ENCODE measurements at places on chromosomes 7 and 10.

DNA sequence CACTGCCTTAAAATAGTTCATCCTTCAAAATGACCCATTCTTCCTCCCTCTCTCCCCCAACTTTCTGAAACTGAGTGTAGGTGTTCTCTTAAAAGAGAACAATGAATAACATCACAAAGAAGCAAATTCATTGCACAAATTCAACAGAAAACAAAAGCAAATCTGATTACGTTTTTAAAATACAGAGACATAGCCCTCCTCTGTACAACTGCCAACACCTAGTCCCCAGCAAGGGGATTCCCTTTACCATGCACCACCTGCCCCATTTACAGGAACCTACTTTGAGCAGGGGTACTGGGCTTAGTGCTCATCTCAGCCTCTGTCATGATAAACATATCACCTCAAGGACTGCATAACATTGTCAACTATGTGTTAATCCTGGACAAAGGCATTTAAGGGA lies 302.8 kb upstream of the AOAH start:
- no peak for DNase-seq

DNA sequence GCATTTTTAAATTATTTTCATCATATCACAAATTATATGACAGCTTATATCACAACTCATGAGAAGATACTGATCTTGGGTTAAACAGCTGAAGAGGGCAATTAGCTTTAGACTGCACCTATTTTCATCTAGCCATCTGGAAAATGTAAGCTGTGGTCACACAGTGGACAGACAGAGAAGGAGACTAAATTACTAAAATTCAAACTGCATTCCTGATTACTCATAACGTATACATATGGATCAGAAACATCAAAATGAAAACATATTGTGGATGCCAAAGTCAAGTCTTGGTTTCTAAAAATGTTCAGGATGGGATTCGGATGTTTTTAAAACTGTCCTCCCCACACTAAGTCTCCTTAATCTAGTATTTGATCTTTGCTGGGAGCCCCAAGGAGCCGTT lies 6.6 kb downstream of the BBIP1 start:
- DNase-seq = no peak

GRCh38 chr10:78688901-78689583 lies 379.7 kb upstream of the ZMIZ1 start:
- no peak for DNase-seq

DNA sequence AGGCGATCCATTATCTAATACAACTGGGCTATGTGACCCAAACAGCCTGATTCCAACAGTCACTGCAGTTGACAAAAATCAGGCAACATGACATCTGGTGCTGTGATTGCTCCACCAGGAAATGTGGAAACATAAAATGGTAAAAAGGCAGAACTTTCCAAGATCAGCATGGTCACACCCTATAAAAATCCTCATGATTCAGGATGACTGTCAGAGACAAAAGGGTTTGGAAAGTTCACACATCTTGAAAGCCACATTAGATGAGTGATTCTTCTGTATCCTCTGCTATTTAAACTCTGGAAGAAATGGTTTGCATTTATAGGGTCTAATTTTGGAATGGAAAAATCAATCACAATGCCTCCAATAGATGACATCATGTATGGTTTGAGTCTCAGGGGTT lies 662.6 kb upstream of the IGFBP3 start:
- no peak for DNase-seq

- DNase-seq = no peak
Measured at GRCh38 chr7:83366629-83367028, 203.9 kb upstream of the PCLO start.

DNA sequence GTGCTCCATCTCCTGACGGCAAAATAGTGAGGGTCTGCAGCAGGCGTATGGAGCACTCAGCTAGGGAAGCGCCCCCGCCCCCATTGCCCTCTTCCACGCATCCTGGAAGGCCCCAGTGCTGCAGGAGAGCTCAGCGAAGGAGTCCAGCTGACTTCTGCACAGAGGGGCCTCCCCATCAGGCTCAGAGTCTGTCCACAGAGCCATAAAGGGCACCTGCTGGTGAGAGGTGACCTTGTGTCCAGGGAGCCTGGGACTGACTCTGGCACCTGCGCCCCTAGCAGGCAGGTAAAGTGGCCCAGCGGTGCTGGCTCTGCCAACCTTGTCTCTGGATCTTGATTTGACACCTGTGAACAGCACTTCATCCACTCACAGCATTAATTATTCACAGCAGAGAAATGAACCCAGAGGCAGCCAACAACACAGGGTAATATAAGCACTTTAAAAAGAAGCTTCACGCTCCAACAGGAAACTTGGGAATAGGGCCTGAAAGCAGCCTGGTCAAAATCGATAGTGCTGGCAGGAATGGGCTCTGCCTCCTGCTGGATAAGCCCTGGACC lies 59.6 kb downstream of the VOPP1 start:
- no peak for DNase-seq

- DNase-seq = no peak
Measured at GRCh38 chr10:1572519-1573333, 164.6 kb downstream of the ADARB2 start.

GRCh38 chr7:143405173-143406001 lies 3.3 kb downstream of the EPHA1 start:
- no peak for DNase-seq

DNA sequence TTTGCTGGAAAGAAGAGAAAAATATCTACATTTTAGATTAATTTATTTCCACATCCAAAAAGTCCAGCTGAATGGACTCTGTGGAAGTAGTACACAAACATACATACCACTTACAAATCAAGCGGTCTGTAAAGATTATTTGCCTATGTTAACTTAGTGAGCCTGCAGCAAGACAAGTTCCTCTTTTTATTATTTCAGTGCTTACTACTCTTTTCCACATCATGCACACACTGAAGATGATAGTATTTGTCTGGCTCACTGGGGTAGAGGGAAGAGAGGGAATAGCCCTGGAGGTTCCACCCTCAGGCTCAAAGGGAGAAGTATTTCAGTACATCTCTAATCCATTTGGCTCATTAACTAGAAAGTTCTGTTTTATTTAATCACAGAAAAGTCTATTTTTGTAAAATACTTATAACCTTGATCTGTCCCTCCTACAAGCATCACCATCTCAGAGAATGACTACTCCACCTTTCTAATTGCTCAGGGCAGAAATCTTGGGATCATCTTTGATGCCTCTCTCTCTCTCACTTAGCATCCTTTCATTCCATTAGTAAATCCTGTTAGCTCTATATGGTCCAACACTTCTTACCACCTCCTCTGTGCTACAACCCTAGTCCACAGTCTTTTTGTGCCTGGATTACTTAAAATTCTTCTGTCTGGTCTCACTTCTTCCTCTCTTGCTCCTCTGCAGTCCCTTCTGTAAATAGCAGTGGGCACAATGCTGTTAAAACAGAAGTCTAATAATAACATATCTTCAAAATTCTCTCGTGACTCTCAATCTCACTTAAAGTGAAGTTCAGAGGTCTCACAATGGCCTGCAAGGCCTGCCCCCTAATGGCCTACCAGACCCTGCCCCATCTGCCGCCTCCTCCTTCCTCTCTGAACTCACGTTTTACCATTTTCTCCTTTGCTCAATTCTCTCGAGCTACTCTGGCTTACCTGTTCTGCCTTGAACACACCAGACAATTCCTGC lies 64.3 kb upstream of the CCDC6 start:
- no peak for DNase-seq

GRCh38 chr7:149293946-149294633 lies 32.1 kb downstream of the ZNF783 start:
- DNase-seq = no peak

DNA sequence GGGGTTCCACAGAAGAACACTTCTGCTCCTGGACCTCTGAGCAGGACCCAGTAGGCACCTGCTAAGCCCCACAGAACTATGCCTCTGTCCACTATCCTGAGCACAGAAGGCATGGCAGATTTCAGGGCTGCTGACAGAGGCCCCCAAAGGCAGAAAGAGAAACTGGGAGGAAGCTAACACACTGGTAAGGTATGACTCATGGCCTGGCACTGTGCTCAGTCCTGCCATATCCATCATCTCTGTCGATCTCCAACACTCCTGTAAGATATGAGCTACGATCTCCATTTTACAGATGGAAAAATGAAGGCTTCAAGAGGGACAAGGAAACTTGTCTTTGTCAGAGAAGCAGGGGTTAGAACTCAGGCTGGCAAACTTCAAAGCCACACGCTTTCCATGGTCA lies 62.2 kb downstream of the GRID1 start:
- no peak for DNase-seq

- DNase-seq = no peak
Measured at GRCh38 chr7:105693576-105693975, 112.3 kb upstream of the EFCAB10 start.

DNA sequence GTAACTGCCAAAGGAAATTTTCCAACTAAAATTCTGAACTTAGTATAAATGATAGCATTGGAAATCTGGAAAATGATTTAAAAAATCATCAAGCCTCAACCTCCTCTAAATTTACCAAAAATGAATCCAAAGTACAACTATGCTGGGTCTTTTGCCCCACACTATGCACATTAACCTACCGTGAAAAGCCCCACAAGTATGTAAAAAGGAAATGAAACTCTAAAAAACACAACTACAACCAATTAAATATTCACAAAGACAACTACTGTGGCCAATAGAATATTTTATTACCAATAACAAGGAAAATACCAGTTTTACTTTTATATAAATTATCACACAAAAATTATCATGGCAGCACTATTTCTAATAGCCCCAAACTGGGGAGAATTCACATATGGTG lies 19.3 kb downstream of the EIF3A start:
- DNase-seq = no peak

GRCh38 chr10:107164992-107165391 lies 486 bp upstream of the SORCS1 start:
- DNase-seq = no peak

- DNase-seq = no peak
Measured at GRCh38 chr10:1308173-1308961, 252.2 kb downstream of the WDR37 start.

GRCh38 chr10:98295401-98295811 lies 27.4 kb upstream of the LOXL4 start:
- peak; percentile 70 for DNase-seq

DNA sequence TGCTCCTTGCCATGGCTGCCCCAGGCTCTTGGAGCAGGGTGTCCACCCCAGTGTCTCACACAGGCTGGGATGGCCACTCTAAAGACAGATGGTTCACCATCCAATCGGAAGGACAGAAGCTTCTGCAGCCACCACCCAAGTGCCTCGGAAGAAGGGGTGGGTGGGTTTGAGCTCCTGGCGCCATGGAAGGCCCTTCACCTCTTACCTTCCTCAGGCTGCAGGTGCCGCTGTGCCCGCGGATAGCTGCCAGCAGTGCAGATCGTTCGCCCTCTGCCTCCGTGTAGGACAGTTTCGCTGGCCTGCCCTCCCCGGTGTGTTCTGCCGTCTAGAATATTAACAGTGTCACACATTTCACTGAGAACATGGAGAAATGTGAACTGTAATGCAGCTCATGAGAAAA lies 243.6 kb upstream of the GRB10 start:
- DNase-seq = no peak

DNA sequence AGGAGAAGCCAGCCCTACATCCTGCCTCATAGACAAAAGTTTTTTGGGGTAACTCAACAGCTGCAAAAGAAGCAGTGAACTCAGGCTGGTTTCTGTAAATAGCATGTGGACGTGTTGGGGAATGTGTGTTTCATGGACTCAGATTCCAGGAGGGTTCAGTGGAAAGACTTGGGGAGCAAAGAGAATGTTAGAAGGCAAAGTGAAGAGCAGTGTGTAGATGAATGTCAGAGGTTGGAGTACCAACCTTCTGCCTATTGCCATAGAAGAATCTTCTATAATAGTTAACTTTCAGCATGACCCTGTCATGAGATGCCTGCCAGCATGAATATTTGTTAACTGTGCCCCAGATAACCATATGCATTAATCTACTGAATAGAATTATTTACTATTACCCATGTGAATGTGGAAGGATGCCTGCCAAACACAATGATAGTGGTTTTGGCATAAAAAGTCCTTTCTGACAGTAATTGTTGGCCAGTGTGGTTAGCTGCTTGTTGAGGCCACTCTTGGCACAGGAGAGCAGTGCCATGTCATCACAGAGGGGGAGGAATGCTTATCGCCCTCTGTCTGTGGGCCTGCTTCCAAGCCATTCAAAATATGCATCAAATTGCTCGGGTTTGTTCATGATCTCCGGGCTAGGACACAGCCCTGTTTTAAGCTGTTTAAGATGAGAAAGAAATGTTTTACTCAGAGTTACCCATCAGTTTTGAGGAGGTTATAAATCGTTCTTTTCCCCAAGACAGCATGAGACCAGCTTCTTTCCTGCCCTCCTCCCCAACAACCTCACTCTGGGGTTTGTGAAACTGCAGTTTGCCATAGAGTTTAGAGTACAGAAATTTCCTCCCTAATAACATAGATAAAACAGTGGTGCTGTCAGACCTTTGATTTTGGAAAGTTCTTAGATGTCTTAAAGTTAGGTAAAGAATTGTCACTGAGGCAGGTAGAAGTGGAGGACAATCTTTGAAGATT lies 165.3 kb downstream of the WNT2 start:
- DNase-seq = no peak

DNA sequence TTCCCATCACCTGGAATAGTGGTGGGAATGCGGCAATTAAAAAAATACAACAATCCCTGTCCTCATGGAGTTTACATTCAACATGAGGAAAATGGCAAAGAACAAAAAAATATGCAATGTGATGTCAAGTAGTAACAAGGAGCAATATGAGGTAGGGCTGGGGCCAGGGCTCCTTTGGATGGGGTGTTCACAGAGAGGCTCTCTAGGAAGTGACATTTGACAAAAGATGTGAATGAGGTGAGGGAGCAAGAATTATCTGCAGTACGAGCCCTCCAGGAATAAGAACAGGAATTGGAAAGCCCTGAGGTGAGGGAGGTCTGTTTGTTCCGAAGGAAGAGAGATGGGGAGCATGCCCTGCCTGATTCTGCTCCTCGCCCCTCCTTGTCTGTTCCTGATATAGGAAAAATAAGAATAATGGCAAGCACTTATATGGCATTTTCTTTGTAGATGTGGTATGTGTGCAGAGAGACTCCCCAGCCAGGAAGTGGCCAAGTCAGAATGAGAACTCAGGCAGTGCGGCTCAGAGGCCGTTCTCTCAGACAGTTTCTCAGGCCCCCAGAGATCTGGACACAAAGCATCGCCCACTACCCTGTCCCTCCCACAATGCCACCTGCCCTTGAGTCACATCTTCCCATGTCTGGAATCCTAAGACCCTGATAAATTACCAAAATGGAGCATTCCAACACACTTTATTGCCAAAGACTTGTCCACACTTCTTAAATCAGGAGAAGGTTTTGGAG lies 105.6 kb downstream of the APBB1IP start:
- no peak for DNase-seq

GRCh38 chr10:5484205-5484604 lies 15.2 kb downstream of the CALML5 start:
- no peak for DNase-seq

Measured in WERI-Rb-1 (cell line).